ENCODE measurements at places on chromosomes 2 and 18.

DNA sequence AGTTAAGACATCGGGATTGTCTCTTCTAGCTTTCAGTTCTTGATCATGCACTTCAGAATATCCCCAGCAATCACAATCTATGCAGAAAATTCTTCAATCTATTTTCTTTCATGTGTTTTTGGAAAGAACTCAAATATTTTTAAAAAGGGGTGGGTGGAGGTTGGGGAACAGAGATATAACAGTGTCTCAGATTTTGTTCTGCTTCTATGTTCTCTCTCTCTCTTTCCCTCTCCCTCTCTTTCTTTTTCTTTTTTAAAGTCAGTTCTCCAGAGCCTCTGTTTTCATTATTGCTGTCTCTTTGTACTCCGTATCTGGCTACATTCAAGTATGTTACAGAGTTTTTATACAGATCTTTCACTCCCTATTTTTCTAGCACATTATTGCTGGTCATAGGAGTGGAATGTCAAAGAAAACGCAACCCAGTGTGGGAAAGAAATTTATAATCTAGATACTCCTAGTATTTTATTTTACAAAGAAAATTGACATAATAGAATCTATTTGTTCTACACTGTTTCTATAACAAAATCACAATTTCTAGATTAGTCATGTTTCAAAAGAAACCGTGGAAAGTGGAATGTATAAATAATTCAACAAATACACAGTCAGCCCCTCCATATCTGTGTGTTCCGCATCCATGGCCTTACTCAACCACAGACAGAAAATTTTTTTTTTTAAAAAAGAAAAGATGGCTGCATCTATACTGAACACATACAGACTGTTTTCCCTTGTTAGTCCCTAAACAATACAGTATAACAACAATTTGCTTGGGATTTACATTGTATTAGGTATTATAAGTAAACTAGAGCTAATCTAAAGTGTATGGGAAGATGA, 11.2 kb upstream of the NEMP2 start:
- DNase-seq, result no peak

- no peak for DNase-seq
These were observed 44.4 kb downstream of the CRACDL start for GRCh38 chr2:98891591-98891990.

GRCh38 chr2:120825370-120826259, 89.9 kb downstream of the GLI2 start:
- no peak for DNase-seq

GRCh38 chr2:555164-555922, 121.9 kb downstream of the TMEM18 start:
- DNase-seq, result peak; percentile 54

- no peak for DNase-seq
These were observed 101.3 kb downstream of the TPO start for GRCh38 chr2:1514391-1515072.

Data from NCI-H1092 treated with DMSO at 0.1 percent for 48 hours (cell line).